Spinal cord (tissue), 10 donors: ENCODE measurements at places on chromosomes 2 and 18.

GRCh38 chr2:137047369-137047768 lies 282.0 kb downstream of the THSD7B start:
- DNase-seq = no peak

DNA sequence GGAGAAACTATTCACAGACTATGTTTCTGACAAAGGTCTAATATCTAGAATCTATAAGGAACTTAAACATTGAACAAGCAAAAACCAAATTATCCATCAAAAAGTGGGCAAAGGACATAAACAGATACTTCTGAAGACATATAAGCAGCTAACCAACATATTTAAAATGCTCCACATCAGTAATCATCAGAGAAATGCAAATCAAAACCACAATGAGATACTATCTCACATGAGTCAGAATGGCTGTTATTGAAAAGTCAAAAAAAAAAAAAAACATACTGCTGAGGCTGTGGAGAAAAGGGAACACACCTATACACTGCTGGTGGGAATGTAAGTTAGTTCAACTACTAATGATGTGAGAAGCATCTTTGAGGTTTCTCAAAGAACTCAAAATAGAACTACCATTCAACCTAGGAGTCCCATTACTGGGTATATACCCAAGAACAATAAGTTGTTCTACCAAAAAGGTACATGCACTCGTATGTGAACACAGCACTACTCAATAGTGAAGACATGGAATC lies 220.4 kb upstream of the TFPI start:
- no peak for DNase-seq

GRCh38 chr2:222169346-222169745 lies 129.5 kb downstream of the PAX3 start:
- DNase-seq = no peak

DNA sequence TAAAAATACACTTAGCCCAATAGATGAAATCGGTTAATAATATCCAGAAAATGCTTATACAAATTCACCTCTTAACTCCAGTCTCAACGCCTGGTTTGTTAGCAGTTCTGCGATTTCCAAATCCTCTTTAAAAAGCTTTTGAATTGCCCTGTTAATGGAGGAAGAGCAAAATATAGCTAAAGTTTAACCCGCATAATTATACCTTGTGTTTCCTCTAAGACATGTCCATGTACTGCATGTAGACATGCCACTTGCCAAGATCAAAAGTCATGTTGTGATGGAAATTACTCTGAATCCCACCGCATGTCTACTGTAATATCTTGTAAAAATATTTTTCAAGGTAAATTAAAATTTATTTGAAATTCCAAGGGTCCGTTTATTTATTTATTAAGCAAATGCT lies 291.2 kb upstream of the LRP1B start:
- DNase-seq = no peak

GRCh38 chr18:6055711-6056110 lies 160.4 kb upstream of the TMEM200C start:
- DNase-seq = no peak
